ENCODE measurements at places on chromosomes 4 and X.

GRCh38 chr4:64327237-64327636, 82.0 kb downstream of the TECRL start:
- no peak for DNase-seq

GRCh38 chrX:30712214-30712613, 59.0 kb downstream of the GK start:
- DNase-seq = no peak

DNA sequence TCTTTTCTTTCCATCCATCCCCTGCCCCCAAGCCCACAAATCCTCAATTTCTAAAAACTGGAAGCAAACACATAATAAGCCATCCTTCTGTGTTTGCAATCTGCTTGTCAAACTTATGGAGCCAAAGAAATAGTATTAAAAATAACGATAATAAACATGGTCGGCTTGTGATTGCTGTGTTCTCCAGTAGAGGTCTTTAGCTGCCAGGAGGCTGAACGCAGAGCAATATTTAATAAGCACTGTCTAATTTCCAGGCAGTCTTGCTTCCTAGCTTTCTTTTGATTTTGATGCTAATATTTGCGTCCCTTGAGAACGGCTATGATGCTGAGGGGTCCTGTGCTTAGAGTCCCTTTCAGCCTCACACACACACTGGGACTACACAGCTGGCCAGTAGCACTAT, 3.2 kb upstream of the HELT start:
- DNase-seq = no peak

GRCh38 chrX:1307626-1308340, 28.8 kb upstream of the IL3RA start:
- DNase-seq = no peak

- DNase-seq = no peak
Measured at GRCh38 chr4:153579872-153580271, 104.2 kb upstream of the TLR2 start.

DNA sequence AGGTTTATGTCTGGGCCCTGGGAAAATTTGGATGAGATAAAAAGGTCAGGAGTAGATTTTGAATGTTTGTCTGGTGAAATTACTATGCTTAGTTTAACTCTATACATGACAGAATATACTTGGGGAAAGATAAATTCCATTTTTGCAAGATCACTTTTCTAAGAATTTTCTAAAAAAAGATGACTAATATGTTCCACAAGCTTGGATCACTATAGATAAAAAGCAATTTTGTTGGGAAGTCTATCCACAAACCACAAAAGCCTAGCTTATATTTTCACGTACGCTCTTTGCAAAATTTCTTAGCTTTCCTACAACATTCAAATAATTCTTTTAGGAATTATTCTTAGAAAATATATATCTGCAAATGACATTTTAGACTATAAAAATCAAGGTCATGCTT, 20.6 kb upstream of the COQ2 start:
- DNase-seq = no peak

DNA sequence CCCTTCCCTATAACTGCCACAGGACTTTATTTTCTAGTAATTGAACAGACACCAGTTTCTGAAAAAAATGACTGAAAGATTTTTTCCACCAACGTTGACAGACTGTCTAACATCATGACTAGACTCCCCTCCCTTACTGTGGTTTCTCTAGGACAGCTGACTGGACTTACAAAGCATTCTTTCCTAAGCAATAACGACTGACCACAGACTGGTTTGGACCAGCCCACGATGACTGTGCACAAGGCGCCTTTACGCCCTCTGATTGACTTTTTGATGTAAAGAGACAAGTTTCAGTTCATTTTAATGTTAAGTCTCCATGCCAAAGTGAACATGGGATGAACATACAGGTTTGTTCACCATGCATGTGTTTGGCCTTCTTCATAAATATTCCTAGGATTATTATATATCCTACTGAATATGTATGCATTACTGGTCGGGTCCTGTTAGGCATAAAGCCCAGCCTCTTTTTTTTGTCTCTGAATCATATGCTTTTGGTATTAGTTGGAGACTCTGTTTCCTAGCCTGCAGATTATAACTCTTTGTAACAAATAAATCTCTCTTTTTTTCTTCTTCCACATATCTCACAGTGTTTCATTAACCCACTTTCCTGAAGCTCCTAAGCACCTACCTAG, 50.5 kb upstream of the UGT2B4 start:
- no peak for DNase-seq

GRCh38 chrX:105331244-105331643, 110.8 kb upstream of the TEX13A start:
- no peak for DNase-seq

GRCh38 chr4:114563536-114564315, 34.9 kb upstream of the UGT8 start:
- peak; percentile 8 for DNase-seq

GRCh38 chr4:83582289-83582785, 46.4 kb downstream of the GPAT3 start:
- no peak for DNase-seq

DNA sequence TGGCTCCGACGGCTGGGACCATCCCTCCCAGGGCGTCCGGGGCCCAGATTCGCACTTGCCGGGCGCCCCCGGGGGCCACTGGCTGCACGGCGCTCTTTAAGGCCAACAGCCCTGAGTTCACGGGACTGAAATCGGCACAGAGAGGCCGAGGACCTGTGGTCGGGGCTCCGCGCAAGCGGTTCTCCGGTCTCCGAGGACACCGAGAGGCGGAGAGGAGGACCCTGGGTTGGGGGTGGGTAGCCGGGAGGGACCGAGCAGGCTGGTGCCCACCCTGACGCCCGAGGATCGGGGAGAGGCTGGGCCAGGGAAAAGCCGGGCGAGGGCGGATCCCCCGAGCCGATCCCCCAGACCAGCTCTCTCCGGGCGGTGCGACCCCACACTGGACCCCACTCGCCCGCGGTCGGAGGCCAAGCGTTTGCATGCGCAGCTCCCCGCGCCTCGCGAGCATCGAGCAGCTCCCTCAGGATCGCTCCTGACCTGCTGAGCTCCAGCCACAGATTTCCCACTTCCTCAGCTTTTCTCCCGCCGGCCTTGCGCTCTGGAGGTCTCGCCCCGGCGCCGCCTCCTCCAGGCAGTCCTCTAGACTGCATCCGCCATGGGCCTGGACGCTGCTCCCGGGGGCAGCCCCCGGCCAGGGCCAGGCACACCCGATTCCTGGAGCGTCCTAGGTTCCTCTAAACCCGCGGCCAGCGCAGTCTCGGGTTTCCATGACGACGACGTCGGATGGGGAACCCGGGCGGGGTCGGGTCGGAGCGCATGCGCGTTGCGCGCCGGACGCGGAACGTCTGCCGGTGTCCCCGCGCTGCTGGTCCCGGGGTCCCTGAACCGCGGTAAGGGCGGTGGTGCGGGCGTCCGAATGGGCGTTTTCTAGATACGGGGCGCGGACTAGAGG, 17.6 kb upstream of the NAT8L start:
- peak; percentile 59 for DNase-seq

GRCh38 chr4:99847362-99847976, 30.8 kb downstream of the DAPP1 start:
- no peak for DNase-seq

- no peak for DNase-seq
Measured at GRCh38 chrX:152878976-152879755, 18.7 kb upstream of the ZNF185 start.

DNA sequence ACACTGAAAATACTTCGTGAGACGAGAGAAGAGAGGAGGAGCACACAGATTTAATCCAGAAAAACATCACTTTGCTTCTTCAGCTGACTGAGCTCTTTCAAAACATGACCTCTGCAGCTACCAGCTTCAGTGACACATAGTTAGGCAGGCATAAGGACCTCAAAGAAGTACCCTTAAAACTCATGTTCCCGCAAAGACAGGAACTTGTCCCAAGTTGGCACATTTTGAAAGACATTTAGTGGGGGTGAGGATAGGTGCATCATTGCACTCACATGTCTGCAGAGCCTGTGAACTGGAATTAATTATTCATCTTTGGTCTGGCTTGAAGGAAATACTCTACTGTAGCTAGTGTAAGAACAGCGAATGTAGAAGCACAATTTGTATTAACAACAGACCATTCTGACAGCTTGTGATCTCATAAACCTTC, 221.8 kb downstream of the MGST2 start:
- no peak for DNase-seq

DNA sequence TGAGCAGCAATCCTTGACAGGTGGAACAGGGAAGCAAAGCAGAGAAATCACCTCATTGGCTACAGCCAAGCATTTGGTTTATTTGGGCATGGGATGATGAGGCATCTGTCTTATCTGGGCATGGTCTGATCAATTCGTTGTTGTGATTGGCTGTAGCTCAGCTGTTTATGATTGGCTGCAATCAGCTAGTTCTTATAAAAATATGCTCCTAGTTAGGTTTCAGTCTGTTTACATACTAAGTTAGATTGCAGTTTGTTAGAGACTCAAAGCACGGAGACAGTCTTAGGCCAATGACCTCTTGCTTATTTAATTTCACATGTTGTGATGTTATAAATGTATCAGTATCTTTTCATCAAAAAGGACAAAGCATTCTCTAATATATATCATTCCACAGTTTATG, 312.0 kb downstream of the PDGFC start:
- no peak for DNase-seq

- no peak for DNase-seq
Measured at GRCh38 chr4:184476695-184477094, 2.3 kb upstream of the IRF2 start.

DNA sequence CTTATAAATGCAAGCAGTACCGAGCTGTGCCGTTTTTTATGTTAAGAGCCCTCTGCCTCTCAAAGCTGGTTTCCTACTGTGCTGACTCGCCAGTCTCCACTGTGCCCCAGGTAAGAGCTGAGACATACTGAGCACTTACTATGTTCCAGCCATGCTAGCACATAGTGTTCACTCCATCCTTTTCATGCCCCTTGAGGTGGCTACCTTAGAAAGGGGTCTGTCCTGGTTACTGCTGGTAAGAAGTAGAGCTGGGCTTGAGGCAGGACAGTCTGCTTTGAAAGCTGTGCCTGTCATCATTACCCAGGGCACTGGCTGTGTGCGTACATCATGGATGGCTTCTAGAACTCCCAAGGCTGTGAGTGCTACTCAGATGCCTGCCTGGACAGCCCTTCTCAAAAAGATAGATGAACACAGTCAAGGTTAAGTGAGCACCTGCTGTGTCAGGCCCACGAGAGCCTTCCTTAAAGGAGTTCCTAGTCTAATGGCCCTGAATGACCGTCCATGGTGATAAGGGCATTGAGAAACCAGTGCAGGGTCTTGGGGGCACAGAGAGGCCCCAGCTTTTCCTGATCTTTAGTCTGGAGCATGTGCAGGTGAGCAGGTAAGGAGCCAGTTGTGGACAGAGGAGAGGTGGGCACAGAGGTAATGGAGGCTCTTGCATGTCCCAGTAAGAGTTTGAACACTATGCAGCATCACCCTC, 1.6 kb downstream of the STK32B start:
- no peak for DNase-seq

- DNase-seq = no peak
Measured at GRCh38 chr4:113955411-113955810, 24.0 kb downstream of the ARSJ start.

DNA sequence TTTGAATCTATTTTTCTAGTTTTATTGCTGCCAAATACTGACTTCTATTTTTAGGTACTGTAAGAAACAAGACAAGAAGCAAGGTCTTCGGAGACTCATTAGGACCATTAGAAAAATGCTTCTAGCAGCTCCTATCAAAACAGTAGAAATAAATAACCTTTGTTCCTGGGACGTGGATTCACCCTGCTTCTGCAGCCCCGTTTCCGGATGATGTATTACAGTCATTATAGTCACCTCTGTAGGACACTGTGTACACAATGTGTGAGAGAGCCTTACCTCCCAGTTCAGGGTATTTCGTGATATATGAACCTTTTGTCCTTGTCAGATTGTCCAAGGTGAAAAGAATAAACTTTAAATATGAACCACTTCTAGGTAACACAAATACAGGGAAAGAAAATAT, 484.0 kb upstream of the TECRL start:
- DNase-seq = no peak

DNA sequence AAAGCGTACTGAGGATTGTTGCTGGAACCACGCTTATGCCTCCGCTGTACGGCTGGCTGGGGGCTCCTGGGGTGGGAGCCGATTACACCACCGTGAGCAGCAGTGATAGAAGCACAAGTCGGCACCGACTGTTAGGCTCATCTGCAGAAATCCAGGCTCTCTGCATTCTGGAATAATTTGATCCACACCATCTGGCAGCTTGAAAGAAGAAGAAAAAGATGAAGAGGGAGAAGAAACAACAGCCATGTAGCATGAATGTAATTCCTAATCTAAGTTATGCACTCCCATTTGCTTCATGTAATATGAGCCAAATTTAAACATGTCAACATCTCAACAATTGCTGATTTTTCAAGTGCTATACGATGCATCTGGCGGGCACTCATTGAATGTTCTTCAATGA, 84.6 kb upstream of the DHX15 start:
- DNase-seq = no peak

- DNase-seq = no peak
Measured at GRCh38 chr4:181998398-181999295, 244.6 kb upstream of the TENM3 start.

- no peak for DNase-seq
Measured at GRCh38 chr4:153560908-153561307, 94.7 kb downstream of the TMEM131L start.

DNA sequence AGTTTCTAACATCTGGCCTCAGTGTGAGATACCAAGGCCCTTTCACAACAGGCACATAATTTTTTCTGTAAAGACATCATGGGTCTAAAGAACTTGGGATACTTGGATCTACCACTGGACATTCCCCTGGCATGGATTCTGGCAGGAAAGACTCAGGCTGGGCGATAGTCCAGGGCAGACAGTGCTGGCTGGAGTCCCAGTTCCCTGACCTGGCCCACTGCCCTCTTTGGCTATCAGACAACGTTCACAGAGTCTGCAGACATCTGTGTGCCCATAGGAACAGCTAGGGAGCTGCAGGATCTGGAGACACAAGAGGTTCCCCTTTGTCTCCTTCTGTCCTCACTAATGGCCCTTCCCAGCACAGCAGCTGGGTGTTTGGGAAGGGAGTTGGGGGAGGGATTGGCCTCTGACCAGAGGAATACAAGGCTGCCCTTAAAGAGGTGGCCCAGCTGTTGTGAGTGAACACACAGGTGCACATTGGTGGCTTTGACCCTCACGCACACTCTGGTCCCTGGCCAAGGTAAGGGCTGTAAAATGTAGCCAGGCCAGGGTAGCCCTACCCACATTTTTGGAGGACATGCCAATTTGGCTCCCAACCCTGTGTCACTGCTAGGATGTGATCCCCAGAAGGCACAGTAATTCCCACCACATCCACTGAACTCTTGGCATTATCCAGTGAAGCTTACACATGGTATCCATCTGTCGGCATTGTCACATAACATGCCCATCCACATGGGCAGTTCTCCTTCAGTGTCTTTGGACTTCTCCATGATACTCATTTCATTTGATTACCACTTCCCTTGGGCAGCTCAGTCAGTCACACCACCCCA, 72.3 kb downstream of the SOX3 start:
- no peak for DNase-seq

- DNase-seq = no peak
Measured at GRCh38 chr4:39062770-39063097, 702 bp downstream of the KLHL5 start.
